ENCODE measurements at places on chromosomes 2 and 18. TPM values are rescaled to one million over a fixed set of nuclear protein-coding genes. Genes with fewer than 3 reads are reported as not detected.

DNA sequence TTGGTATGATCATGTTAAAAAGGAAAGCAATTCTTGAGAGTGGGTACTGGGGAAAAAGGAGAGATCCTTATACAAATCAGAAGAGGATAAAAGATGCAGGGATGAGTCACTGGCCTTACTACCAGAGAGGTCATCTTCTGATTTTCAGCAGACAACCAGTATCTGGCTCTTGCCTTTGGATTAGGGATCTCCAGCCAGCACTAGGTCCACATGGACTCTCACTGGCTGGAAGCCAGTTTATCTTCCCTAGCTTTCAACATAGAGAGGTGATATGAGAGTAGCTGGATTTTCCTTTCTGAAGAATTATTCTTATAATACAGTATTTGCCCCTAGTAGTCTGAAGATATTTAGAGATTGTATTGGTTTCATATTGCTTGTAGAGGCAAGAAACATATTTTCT is 30.2 kb downstream of the CERKL start:
- DNase-seq = no peak

- no peak for DNase-seq
Measured at GRCh38 chr2:220628252-220628651, 943.9 kb downstream of the EPHA4 start.

GRCh38 chr2:190563109-190563508 is 28.6 kb upstream of the NEMP2 start:
- no peak for DNase-seq

GRCh38 chr2:85713836-85714235 is 19.7 kb downstream of the GNLY start:
- no peak for DNase-seq

DNA sequence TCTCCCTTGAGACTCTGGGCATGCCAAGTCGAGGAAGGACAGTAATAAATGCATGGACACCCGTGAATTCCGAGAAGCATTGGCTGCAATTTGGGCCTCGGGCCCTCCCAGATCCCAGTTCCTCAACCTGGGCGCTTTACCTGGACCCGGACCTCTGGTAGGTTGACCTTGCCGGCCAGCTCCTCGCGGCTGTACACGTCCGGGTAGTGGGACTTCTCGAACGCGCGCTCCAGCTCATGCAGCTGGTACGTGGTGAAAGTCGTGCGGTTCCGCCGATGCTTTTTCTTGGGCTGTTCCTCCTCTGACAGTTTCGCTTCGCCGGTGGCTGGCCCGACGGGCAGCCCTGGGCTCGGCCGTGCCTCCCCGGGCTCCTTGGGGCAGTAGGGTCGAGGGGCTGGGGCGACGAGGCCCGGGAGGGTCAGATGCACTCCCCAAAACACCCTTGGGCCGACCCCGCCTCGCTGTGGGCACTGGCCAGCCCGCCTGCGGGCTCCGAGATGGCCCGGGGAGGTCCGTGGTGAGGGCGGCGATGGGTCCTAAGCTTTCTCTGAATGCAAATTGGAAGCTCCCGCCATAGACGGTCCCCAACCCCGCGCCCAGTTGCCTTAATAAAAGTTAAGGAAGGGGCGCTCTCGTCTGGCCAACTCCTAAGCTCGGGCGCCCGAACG is 899 bp downstream of the RAX start:
- DNase-seq = no peak

DNA sequence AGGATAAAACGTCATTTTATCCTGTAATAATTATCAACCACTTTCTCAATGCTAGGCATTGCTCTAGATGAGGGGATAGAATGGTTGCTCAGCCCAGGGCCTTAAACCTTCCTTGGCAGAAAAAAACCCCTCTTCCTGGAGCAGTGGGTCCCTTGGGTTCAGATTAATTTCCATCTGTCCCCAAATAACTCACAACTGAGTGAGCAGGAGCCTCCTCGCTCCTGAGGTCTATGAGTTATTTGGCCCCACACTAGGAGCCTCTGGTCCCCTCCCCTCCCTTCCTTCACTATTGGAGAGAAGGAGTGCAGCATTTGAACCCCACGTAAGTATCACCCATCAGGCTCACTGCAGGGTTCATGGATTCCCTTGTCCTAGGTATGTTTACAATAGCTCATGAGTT is 157.5 kb upstream of the FHL2 start:
- no peak for DNase-seq

DNA sequence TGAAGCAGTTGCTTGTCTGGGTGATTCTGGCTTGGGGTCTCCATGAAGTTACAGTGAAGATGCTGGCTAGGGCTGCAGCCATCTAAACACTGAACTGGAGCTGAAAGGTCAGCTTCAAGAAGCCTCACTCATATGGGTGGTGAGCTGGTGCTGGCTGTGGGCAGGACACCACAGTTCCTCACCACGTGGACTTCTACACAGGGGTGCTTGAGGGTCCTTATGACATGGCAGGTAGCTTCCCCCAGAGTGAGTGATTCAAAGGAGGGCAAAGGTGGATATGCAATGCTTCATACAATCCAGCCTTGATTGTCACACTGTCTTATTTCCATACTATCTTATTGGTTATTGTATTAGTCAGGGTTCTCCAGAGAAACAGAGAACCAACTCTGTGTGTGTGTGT is 6.0 kb downstream of the CD302 start:
- no peak for DNase-seq

- DNase-seq = no peak
Measured at GRCh38 chr2:142866426-142866825, 11.0 kb upstream of the KYNU start.

DNA sequence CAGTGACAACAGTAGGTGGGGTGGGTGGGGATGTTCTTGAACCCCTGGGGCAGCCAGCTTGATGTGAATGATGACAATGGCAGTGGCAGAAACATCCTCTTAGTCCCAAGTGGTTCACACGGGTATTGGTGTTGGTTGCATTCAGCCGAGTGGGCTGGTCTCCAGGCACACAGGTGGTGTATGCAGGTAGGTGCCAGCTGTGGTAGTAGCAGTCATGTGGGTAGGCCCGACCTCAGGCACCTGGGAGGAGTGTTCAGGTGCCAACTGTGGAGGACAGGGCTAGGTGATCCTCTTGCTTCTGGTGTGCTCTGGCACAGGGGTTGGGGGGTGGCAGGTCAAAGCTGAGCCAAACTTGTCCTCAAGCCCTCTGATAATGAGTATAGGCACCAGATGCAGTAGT is 327.6 kb upstream of the CYP26B1 start:
- no peak for DNase-seq

- no peak for DNase-seq
Measured at GRCh38 chr2:207279520-207279919, 113.8 kb upstream of the KLF7 start.

- no peak for DNase-seq
Measured at GRCh38 chr18:13539843-13540476, 186.4 kb downstream of the FAM210A start.

GRCh38 chr2:127674241-127675209 is 805 bp downstream of the LIMS2 start:
- no peak for DNase-seq

DNA sequence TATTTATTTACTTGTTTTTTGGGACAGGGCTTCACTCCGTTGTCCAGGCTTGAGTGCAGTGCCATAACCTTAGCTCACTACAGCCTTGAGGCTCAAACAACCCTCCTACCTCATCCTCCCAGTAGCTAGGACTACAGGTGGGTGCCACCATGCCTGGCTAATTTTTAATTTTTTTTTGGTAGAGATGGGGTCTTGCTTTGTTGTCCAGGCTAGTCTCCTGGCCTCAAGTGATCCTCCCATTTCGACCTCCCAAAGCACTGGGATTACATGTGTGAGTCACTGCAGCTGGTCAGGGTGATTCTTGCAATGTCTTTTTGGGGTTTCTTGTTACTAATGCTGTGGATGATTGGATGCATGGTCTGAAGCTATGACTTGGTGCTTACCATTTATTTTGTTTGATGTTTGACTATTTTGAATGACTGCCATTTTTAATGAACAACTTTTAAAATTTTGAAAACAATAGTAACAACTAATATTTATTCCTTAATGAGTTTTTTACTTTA is 6.5 kb downstream of the CERS6 start:
- no peak for DNase-seq

GRCh38 chr2:174473796-174474195 is 13.0 kb downstream of the GPR155 start:
- no peak for DNase-seq

GRCh38 chr2:66334237-66335029 is 100.5 kb upstream of the MEIS1 start:
- DNase-seq = no peak

- DNase-seq = no peak
Measured at GRCh38 chr2:160499865-160500264, 6.3 kb upstream of the RBMS1 start.

GRCh38 chr18:57923611-57924010 is 120.4 kb upstream of the NEDD4L start:
- DNase-seq = no peak

DNA sequence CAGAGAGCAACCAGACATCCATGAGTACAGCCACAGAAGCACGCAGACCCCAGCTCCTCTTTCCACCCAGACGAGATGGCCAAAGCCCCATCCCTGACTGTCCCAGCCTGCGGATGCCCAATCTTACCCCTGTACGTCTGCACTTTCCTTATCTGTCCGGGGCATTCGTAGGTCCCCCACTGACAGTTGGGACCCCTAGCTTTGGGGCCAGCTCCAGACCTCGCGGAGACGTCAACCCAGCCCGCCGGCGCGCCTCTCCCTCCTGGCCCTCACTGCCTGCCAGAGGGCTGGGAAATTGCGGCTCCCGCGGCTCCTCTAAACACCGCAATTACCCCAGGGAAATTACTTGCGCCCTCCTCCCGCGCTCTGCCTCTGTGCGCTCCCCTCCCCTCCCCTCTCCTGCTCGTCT is 2.3 kb downstream of the ECEL1 start:
- DNase-seq = no peak

DNA sequence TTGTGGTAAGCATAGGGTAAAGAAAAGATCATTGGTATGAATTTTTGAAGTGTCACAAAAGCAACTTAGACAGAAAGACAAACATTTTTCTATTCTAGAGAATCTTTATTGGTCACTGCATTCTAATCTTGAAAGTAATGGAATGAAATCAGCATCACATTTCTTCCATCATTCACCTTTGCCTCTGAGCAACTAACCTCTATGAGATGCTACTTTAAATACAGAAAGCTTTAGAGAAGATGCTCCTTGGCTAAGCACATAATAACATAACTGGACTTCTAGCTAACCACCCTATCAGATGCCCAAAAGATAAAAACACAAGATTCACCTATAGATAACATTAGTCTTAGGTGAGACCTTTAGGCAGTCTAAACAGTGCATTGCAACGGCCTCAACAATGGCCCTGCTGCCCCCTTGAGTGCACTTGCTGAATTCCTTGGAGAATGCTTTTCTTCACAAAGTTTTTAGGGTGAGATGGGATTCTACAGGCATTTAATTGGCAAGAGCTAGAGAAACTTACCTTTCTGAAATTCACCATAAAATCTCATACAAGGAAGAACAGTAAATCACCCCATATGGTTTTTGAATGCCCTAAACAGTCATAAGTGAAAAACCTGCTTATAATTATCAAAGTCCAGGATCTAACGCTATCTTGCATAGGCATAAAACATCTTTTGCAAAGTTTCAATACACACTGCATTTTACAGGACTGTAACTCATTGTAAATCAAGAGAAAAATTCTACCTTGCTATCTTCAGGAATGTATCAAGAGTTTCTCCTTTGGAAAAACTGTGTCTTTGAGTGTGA is 791.3 kb upstream of the CHAC2 start:
- DNase-seq = peak; percentile 52

DNA sequence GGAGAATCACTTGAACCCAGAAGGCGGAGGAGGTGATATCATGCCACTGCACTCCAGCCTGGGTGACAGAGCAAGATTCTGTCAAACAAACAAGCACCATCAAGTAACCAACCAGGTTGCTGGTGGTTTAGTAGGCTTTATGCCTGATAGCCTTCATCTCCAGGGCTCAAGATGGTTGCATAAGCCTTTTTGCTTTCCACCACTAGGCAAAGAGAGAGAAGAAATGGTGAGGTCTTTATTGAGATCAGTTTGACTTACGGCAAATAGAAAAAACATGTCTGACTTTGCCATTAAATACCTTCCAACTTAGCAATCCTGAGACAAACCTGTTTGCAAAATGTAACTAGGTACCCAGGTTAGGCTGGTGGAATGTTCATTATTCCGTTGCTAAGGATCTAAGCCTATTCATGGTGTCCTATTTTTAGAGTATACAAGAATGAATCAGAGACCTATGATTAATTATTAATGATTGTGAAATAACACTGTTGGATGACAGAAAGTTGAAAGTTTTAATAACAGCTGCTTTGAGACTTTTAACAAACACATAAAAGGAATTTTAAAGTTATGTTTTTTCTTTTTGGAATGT is 53.5 kb upstream of the SLC38A11 start:
- DNase-seq = no peak

The ZNF396 gene
- 1.2 TPM for total RNA-seq

The TBR1 gene
- 0.05 TPM for total RNA-seq

- DNase-seq = no peak
Measured at GRCh38 chr2:53881360-53881759, 21.6 kb upstream of the GPR75 start.

DNA sequence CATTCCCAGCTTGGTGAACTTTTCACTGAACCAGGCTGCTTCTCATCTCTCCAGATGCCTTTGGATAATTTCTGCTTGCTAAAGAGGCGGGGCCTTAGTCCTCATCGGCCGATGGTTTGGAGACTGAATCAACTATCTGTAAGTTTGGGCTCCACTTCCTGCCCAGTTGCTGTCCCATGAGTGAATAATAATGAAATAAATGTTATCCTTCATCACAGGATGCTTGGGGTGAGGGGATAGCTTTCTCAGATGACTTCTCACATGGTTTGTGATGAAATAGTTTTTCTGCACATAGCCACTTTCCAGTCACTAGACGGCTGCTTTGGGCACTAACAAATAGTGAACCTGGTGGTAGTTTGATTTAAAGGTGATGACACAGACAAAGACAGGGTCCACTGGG is 376.6 kb upstream of the TRIB2 start:
- no peak for DNase-seq

The COL4A4 gene
- total RNA-seq = 6.6 TPM

GRCh38 chr2:162344617-162344950 is 652 bp downstream of the GCA start:
- DNase-seq = no peak

DNA sequence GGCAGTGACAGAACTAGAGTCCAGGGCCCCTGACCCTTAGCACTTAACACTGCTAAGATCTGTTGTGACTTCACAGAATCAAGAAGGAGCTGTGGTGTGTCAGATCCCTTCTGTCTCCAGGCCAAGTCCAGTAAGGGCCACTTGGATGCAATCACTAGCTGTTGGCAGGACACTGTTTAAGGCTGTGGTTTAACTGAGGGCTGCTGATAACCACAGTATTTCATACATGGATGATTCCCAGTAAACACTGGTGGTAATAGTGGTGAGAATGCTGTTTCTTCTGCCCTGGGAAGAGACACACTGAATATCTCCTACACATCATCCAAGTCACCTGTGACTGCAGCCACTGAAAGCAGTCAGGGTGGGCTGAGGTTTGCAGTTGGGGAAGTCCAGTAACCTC is 77.7 kb upstream of the FBXO11 start:
- DNase-seq = no peak

The TUBA4A gene
- total RNA-seq = 32.9 TPM
